Endothelial cell of coronary artery (primary cell): ENCODE measurements at places on chromosomes 5 and 9. TPM values are rescaled to one million over a fixed set of nuclear protein-coding genes. Genes with fewer than 3 reads are reported as not detected.

The CEL gene
- 0.18 and 0.28 TPM in 2 replicates for total RNA-seq

The CYSRT1 gene
- total RNA-seq: 0.19 and 0.45 TPM in 2 replicates

The C5orf46 gene
- 0.18 and 22.4 TPM in 2 replicates for total RNA-seq

The TMEM250 gene
- total RNA-seq: 46.5 and 60.6 TPM in 2 replicates

The KIF4B gene
- total RNA-seq: 0.19 and 0.27 TPM in 2 replicates

The SHC3 gene
- 7.6 and 9.4 TPM in 2 replicates for total RNA-seq

The SIT1 gene
- not detected in 2 replicates for total RNA-seq

The SLC1A1 gene
- 12.2 and 17.0 TPM in 2 replicates for total RNA-seq

The TUSC1 gene
- 7.0 and 10.7 TPM in 2 replicates for total RNA-seq

The NMUR2 gene
- total RNA-seq: not detected in 2 replicates

The SPATA6L gene
- total RNA-seq: 0.47 and 1.3 TPM in 2 replicates

The IQGAP2 gene
- total RNA-seq: 3.4 and 6.6 TPM in 2 replicates

The IFNB1 gene
- not detected in 2 replicates for total RNA-seq

The ADAMTSL2 gene
- total RNA-seq: 0.75 TPM in 1 of 2 replicates, not detected in the other

The PCDHGA8 gene
- total RNA-seq: 1.3 and 2.4 TPM in 2 replicates

The MCIDAS gene
- total RNA-seq: under 0.01 TPM in 2 replicates

The SLC4A9 gene
- total RNA-seq: not detected in 2 replicates

The BARHL1 gene
- not detected in 2 replicates for total RNA-seq

The AQP3 gene
- total RNA-seq: 0.19 and 0.27 TPM in 2 replicates

The SEMA4D gene
- 3.0 and 3.4 TPM in 2 replicates for total RNA-seq

The TAF11L5 gene
- not detected in 2 replicates for total RNA-seq
